Thyroid gland (tissue), 4 donors: ENCODE measurements at places on chromosomes 1 and 21. TPM values are rescaled to one million over a fixed set of nuclear protein-coding genes. Genes with fewer than 3 reads are reported as not detected.
A peak's percentile ranks its signal among the peaks of the same experiment; 100 is the strongest.

GRCh38 chr1:209503196-209503595 lies 80.3 kb upstream of the CAMK1G start:
- no peak for DNase-seq

DNA sequence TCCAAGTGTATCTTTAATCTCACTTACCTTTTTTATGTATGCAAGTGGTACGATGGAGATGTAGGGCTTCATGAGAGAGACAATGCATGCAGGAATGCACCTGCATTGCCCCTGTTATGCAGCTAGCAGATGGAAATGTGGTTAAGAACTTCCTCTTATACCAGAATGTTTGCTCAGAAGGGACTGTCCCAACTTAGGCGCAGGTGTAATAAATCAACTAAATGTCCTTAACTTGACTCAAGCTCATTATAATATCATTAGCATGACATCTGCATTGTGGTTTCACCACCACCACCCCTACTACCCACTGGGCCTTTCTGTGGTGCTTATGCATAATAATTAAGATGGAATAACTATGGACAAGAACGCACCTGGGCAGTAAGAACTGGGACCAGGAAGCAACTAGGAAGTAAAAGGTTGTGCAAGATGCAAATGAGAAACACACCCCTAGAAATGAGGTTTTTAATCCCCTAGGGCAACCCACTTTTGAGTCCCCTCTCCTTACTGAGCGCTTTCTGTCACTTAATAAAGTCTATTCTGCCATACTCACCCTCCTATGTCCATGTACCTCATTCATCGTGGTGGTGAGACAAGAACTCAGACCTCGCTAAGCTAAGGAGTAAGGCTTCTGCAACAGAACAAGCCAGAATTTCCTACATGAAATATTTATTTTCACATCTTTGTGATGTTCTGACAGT lies 1103.3 kb upstream of the B3GALT2 start:
- DNase-seq: no peak

DNA sequence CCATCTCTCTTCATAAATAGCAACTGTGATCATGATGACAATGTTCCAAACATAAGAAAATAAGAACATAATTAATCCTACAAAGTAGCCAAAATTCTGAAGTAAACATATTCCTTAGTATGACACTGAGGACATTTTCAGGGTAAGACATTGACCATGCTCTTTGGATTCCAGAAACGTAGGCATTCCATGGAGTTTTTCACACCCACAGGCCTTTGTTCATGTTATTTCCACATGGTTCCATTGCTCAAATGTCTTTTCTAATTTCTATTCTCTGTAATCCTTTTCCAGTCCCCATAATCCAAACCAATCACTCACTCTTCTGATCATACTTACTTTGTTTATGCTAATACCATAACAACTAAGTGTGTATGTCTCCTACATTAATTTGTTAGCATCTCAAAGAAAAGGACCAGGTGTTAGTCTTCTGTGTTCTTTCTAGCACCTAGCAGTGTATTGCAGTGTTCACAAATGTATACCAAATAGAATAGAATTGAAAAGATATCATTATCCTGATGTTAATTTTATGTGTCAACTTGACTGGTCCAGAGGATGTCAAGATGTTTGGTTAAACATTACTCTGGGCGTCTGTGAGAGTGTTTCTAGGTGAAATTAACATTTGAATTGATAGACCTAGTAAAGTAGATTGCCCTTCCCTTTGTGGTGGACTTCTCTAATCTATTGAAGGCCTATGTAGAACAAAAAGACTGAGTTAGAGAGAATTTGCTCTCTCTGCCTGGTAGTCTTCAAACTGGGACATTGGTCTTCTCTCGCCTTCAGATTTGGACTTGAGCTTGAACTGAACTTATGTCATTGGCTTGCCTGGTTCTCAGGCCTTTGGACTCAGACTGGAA lies 516.6 kb downstream of the PTPRC start:
- no peak for DNase-seq

DNA sequence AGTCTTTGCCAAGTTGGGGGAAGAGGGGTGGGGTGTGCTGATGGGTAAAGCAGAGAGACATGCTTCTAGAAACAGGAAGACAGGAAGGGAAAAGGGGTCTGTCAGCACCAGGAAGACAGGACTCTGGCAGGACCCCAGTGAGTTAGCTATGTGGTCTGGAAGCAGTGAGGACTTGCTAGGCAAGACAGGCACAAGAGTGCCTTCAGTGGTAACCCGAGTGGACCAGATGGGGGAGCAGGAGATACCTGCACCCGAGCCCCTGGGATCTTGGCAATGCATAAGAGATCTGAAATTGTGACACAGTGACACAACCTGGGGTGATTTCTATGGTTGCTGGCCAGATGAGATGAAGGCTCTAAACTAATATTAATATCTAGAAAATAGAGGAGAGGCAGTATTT lies 7.0 kb downstream of the TLR5 start:
- DNase-seq: no peak

DNA sequence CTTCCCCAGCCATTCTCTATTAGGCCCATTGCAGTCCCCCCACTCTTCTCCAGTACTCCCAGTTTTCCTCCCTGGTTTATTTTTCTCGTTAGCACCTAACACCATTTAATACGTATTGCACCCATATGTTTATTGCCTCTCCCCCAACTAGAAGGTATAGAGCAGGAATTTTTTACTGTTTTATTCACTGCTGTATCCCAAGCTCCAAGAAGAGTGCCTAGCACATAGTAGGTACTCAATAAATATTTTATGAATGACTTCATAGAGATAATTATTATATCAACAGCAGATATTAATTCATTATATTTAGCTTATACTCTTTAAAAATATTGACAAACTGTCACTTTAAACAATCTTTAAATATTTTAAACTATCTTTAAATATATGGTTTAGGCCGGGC lies 5.7 kb upstream of the ACOT7 start:
- no peak for DNase-seq

The RGS7 gene
- total RNA-seq: 0.39 TPM

The NHLH2 gene
- not detected for total RNA-seq

DNA sequence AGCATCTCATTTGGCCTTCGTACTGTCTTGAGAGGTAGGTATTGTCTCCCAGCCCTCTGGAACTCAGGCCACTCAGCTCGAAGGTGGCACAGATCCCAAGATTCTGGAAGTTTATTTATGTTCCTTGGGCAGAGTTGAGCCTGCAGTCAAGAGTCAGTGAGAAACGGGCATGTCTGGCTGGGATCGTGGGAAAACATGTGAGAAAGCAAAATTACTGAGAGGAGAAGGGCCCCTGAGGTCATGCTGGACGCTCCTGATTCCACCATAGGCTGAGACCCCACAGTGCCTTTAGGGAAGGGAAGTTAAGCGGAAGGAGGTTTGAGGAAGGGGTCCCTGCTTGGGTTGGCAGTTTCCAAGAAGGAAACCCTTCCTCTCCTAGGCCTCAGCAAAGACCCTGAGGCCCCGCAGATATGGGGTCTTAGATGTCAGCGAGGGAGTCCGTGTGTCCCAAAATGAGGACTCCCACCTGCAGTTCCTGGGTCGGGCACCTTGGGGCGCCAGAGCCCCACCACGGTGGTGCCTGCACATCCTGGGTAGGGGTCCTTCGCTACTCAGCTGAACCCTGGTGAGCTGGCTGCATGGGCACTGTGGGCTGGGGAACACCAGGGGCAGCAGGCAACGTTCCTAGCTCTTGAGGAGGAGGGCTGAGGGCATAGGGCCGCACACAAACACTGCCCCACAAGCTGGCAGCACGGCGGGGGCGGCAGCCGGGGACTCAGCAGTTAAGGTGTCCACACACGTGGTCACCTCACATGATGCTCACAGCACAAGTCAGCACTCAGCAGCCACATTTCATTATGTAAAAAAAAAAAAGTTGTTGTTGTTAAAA lies 12.3 kb upstream of the SEMA4A start:
- DNase-seq: peak; percentile 53

The HSPB7 gene
- 9.0 TPM for total RNA-seq

The SLC44A3 gene
- 6.4 TPM for total RNA-seq

The AVPR1B gene
- 0.68 TPM for total RNA-seq

DNA sequence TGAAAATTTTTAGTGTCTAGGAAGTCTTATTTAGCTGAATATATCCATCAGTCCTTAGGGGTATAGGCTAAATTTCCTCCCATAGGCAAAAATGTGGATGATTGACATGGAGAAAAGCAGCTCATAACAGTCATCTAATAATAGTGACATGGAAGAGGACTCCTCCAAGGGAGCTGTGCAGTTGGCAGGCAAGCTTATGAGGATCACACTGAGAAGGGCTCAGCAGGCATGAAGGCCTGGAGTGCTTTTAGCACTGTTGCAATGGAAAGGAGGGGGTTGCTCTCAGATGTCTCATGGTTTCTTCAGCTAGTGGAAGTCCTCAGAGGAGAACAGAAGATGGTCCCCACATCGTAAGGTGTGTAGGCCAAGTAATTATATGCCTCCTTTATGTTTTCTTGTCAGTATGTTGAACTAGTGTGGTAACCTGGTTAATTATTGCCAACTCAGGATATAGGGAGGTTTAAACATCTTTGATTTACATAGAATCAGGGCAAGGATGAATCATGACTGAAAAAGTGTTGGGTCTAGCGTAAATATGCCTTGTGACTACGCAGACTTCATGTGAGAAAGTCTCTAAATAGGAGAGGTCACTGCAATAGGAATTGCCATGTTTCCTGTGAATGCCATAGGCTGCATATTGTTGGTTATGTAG lies 18.9 kb downstream of the VN1R5 start:
- DNase-seq: no peak

GRCh38 chr21:16509476-16509875 lies 779.7 kb downstream of the USP25 start:
- DNase-seq: no peak

- no peak for DNase-seq
These were observed 7.3 kb downstream of the ARID4B start for GRCh38 chr1:235320521-235321179.

DNA sequence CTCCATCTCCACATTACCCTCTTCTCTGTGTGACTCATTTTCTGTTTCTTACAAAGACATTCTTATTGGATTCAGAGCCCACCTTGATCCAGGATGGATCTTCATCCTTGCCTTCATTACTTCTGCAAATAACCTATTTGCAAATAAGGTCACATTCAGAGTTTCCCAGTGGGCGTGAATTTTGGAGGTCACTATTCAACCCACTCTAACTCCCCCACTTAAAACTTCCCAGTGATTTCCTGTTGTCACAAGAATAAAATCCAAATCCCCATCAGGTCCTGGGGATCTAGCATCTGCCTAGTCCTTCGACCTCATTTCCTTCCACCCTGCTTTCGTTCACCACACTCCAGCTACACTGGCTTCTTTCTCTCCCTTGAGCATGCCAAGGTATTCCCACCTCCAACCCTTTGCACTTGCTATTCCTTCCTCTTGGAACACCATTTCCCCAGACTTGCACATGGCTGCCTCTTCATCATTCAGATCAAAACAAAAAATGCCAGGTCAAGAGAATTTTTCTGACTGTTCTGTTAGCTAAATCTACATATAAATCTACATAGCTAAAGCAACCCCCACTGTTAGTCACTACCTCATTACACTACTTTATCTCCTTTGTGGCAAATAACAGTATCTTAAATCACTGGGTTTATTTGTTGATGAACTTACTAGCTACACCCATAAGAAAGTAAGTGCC lies 187.2 kb downstream of the TOMM20 start:
- DNase-seq: no peak

DNA sequence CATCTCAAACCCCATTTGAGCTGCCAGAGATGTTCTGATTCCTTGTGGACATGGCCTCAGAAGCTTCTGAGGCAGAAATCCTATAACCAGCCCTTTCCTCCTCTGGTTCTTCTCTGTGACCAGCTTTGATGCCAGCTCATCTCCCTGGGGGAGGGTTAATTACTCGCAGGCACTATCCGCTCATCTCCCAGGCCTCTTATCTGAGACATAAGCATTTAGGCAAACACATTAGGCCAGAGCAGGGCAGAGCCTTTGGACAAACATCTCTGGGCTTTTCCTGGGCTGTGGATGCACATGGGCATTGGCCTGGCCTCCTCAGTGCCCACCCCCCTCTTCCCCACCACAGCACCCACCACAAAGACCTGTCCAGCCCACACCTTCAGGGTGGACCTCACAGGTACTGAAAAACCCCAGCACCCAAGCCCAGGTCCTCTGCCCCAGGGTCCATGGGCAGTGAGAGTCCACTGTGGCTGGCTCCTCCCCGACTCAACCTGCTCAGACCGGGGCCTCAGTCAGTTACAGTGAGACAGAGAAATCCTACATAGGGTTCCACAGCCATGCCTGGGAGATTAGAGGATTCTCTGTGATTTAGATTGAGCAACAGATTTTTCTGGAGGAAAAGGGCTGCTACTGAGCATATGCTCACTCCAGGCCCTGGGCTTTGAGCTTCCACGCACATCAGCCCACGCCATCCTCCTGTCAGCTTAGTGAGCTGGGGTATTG lies 26.9 kb downstream of the IGSF21 start:
- no peak for DNase-seq

The S100A7 gene
- total RNA-seq: not detected

DNA sequence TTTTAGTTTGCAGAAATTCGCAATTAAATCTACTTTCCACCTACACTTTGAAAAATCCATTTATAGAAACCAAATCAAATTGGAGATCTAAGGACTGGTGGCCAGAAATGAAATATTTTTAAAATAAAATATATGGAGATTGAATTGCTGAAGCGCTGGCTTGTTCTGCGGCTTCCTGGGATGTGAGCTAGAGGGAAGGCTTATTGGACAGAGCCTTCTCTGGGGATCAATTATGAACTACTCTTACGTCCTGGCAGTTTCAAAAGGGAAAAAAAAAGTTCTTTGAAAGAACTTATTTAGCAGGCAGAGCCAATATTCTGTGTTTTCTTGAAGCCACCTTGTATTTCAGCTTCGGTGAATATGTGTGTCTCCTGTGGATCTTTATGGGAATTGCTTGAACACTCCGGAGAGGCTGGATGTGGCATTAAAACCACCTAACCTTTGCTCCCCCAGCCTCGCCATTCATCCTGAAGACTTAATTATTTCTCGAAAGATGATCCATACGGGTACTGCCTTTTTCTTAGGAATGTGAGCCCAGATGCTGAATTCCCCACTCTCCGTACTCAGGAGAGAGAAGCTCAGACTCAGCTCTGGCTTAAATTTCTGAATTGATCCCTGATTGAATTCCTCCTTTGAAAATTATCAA lies 478.9 kb upstream of the VAMP3 start:
- DNase-seq: no peak

The ATP1A4 gene
- not detected for total RNA-seq

- DNase-seq: no peak
These were observed 11.8 kb downstream of the UBIAD1 start for GRCh38 chr1:11284784-11285183.

- no peak for DNase-seq
These were observed 113.1 kb upstream of the FGGY start for GRCh38 chr1:59183749-59184317.

The MORC3 gene
- 44.4 TPM for total RNA-seq

GRCh38 chr1:155117610-155118009 lies 10.1 kb upstream of the EFNA1 start:
- DNase-seq: no peak

GRCh38 chr1:15757016-15757543 lies 1.5 kb upstream of the FBLIM1 start:
- no peak for DNase-seq

- DNase-seq: peak; percentile 85
These were observed 49.9 kb downstream of the C8B start for GRCh38 chr1:56915960-56916359.

- DNase-seq: peak; percentile 14
These were observed 1.2 kb downstream of the GLIS1 start for GRCh38 chr1:53737648-53738204.

- no peak for DNase-seq
These were observed 67.7 kb downstream of the SELENOF start for GRCh38 chr1:86846164-86846647.

GRCh38 chr1:116446686-116447085 lies 73.6 kb downstream of the ATP1A1 start:
- DNase-seq: no peak
